ENCODE measurements at places on chromosomes 11 and 22.

GRCh38 chr11:65429068-65429681, 6.6 kb downstream of the NEAT1 start:
- no peak for DNase-seq

- no peak for DNase-seq
Measured at GRCh38 chr11:64156235-64157011, 9.5 kb downstream of the MACROD1 start.

GRCh38 chr11:31582697-31583096, 73.1 kb downstream of the ELP4 start:
- no peak for DNase-seq

DNA sequence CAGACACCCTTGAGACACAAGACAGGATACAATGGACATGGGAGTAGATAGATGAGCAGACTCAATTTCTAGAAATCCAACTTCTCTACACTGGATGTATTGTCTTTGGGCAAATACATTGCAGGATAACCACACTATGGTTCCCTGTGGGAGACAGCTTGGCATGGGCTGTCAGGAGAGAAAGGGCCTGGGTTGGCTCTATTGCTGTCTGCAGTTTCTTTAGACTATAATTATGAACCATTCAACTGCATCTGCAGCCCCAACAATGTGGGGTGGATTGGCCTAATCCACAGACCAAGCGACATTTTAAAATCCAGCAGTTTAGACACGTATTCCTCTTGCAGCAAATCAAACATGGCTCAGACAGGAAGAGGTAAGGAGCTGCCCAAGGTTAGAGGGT, 60.3 kb downstream of the ETS1 start:
- DNase-seq: no peak

GRCh38 chr11:134879341-134879740, 467.3 kb upstream of the B3GAT1 start:
- no peak for DNase-seq

DNA sequence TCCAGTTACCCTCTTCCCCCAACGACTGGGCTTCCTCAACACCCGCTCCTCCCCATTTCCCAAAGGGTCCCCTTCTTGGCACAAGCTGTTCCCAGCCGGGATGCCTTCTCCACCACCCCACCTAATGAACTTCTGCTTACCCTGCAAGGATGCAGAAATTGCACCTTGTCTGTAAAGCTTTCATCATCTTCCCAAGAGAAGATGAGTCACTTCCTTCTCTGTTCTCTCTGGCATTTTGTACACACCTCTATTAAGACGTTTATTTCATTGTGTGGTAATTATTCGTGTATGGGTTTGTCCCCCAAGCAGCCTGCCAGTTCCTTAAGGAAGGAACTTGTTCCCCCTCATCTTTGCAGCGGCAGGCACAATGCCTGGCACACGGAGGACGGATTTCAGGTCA, 351.1 kb downstream of the CADM1 start:
- DNase-seq: no peak

DNA sequence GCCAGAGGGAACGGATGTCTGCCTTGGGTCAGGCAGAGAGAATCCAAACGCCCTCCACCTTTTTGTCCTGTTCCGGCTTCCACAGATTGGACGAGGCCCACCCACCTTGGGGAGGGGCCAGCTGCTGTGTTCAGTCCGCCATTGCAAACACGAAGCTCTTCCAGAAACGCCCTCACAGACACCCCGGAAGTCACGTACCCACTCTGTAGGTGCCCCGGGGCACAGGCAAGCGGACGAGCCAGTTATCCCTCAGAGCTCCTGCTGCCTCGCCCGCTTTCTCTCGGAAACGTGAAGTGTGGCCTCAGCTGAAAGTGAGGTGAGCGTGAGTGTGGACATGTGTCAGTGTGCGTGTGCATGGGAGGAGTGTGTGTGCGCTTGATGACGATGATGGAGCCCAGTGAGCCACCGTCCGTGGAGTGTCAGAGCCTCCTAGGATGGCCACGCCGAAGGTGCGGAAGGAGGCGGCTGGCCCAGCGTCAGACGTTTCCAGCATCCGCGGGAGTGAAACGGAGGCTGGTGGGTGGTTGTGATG, 869.2 kb downstream of the TBC1D22A start:
- DNase-seq: no peak

GRCh38 chr11:78205256-78205655, 16.5 kb downstream of the USP35 start:
- DNase-seq: no peak

DNA sequence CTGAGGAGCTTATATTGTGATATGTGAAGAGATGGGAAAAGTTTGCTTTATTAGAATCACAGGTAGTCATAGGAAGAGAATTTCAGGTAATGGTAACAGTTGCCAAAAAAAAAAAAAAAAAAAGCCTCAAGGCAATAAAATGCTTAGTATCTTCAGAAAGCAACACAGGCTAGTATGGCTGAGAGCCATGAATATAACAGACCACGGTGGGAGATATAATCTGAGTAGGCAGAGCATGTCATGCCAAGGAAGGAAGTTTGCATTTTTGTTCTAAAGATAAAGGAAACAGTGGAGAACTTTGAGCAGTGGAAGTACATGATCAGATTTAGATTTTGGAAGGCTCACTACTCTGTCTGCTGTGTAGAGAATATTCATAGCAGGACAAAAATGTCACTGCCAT, 211.4 kb downstream of the ETS1 start:
- no peak for DNase-seq

DNA sequence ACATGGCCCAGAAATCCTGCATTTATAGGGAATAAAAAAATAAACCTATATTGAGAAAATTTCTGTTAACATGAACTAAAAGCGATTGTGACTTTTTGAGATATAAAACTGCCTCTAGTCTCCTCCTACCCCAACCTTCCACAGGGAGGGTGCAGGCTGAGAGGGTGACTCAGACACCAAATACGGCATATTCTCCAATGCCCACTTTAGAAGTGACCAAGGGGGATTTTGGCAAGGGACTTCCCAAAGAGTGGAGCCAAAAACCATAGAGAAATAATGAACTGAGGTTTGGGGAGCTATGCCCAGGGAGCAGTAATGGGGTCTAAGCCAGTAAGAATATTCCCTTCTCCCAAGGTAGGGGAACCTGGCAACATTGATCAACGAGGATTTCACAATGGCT, 124.9 kb upstream of the ZC3H12C start:
- no peak for DNase-seq

GRCh38 chr11:64799623-64800302, 3.3 kb downstream of the MAP4K2 start:
- peak; percentile 28 for DNase-seq

- DNase-seq: no peak
Measured at GRCh38 chr11:110185599-110185998, 92.4 kb downstream of the ZC3H12C start.

DNA sequence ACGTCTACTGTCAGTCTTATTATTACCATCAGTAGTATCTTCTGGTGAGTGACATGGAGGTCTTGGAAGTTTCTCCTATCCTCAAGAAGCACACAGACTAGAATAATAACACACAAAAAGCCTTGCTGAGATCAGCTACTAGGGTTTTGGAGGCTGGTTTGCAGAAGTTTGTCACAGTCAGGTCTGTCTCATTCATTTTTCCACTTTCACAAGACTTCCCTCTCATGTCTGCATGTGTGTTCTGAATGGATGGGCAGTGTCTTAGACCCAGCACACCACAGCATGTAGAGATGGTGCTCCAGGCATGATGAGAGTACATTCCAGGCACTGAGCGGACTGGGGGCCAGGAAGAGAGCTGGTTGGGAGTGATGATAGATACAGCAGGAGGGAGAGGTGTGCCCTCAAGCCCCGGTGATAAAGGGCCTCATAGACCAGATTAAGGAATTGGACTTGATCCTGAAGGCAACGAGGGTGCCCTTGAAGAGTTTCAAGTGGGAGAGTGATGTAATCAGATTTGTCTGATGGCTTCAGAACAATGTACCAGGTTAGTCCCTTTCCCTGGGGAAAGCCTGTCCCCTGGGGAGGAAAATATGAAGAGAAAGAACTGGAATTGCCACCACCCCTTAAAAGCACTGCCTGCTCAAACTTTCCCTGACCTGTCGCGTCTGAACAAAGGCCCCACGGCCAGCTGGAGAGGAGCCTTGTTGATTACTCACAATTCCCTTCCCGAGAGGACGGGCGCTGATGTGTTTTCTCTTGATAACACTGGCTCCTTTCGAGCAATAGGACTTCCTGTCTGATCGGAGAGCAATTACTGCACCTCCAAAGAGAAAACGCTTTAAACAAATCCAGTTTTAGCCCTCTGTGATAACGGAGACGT, 45.1 kb upstream of the LMO2 start:
- peak; percentile 63 for DNase-seq

DNA sequence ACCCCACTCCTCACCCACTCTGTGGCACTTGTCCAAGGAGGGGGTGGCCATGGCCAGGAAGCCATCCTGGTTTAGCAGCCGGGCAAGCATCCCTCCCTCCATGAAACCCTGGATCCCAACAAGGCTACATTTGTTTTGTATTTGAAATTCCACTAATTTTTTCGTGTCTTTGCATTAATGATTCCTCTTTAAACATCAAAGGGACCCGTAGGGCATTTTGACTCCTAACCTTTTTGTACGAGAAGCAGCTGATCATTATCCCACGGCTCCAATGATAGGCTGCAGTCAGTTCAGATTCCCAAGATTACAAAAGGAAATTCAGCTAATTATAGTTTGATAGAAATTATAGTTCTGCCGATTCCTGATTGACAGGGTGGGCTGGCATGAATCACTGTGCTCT, 10.7 kb downstream of the MYEOV start:
- DNase-seq: no peak

- DNase-seq: peak; percentile 37
Measured at GRCh38 chr11:86632499-86633269, 39.7 kb downstream of the ME3 start.

DNA sequence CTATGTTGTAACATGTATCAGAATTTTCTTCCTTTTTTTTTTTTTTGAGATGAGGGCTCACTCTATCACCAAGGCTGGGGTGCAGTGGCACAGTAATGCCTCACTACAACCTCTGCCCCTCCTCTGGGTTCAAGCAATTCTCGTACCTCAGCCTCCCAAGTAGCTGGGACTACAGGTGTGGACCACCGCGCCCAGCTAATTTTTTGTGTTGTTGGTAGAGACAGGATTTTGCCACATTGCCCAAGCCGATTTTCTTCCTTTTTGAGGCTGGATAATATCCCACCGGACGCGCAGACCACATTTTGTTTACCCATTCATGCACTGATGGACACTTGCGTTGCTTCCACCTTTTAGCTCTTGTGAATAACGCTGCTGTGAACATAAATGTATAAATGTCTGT, 97.0 kb downstream of the BRD1 start:
- no peak for DNase-seq

DNA sequence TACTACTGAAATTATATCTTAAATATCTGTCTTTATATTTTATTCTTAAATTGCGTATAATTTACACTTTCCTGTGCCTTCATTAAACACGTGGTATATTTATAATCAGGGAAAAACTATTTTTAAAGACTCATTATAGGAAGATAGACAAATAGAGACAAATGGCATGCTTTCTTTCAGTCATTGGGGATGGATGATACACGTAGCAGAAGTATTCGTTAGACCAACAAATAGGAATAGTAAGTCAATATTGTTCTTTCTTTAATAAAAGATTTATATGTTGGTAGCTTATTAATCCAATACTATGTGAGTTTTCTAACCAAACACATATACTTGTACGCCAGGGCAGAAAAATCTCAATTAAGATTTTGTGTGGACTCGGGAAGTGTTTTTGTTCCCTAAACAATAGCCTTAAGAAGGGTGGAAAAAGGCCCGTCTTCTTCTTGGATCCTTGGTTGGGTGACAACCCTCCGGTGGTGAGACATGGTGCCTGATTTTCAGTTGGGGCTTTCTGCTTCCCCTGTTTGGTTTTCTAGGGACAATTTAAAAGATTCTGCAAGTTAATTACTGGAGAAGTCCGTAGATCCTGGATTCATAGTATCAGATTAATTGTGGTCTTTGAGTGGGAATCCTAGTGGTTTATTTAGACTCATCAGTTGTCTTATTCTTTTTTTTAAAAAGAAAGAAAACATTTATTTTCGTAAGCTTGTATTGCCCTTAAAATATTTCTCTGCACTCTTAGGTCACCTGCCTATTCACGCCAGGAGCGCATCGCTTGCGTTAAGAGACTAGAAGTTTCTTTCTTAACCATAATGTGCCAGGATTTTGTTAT, 83.5 kb upstream of the WNT7B start:
- DNase-seq: peak; percentile 68

DNA sequence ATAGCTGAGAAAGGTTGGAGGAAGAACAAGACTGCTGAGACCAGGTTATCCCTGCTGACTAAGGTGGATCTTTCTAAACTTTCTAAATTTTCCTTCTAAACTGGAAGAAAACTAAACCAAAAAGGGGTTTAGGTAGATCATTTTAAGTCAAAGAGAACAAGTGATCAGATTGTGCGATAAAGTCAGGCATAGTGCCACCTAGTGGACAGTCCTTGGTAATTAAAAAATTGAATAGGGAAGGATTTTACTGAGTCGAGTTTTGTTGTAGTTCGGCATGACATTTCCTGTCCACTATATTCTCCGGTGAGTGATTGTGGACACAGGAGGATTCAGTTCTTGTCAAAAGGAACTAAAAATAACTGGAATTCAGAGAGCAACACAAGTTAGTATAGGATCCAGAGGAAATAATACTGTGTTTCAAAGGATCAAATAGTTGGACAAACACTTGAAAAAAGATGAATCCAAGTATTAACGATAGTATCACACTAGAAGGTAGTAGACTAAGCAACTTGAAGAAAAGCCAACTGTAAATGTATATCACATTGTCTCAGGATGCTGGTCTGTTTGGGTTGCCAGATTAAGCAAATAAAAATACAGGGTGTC, 1236.4 kb downstream of the FAM181B start:
- peak; percentile 75 for DNase-seq

DNA sequence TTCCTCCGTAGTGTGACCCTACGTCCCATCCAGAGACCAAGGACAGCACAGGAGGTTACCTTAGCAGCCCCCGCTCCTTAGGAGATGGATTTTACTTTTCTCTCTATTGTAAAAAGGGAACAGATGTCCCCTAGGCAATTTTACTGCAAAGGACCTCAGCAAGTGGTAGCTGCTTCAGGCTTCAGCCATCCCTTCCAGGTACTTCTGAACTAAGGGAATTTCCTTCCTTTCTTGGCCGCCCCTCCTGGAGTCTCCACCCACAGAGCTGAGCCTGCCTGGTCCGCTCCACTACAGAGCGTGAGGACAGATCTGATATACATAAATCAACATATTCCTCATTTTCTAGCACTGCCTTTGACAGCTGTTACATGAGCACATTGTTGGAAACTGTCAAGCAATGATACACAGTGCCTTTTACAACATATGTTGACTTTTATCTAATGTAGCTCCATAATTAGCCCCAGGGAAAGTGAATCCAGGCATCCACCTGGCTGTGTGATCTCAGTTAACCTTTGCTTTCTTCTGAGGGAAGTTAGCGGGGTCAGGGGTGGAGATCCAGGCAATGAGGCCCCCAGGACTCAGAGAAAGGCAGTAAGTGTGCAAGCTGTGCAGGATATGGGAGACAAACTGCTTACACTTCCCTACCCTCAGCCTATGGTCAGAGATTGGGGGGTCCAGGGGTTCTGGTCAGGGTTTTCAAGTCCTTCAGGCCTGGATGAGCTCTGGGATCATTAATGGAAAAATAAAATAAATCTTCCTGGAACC, 51.9 kb downstream of the SPATA19 start:
- DNase-seq: no peak

- no peak for DNase-seq
Measured at GRCh38 chr22:20760084-20760483, 13.8 kb upstream of the SERPIND1 start.
